ENCODE measurements at places on chromosomes 2 and 18. TPM values are rescaled to one million over a fixed set of nuclear protein-coding genes. Genes with fewer than 3 reads are reported as not detected.
A peak's percentile ranks its signal among the peaks of the same experiment; 100 is the strongest.

GRCh38 chr2:96205888-96206287, 2.7 kb downstream of the STARD7 start:
- peak; percentile 70 for DNase-seq

GRCh38 chr18:79413901-79414300, 18.2 kb downstream of the NFATC1 start:
- no peak for DNase-seq

GRCh38 chr2:240160291-240161086, 20.0 kb upstream of the OTOS start:
- DNase-seq: no peak

DNA sequence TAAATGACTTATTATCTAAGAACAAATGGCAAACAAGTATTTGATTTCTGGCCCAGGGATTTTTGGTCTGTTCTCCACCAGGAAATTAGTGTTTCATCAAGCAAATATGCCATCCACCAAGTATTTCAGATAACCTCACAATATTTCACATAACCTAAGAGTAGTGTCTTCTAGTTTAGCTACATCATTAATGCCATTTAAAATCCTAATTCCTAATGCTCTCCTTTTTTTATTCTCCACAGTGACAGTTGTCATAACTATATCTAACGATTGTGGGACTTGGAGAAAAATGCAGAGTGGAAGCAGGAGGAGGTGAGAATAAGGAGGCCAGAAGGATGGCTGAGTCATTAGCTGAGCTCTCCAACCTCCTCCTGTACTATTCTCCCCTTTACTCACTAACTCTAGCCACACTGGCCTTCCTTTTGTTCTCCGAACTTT, 58.5 kb upstream of the CTLA4 start:
- DNase-seq: peak; percentile 80

DNA sequence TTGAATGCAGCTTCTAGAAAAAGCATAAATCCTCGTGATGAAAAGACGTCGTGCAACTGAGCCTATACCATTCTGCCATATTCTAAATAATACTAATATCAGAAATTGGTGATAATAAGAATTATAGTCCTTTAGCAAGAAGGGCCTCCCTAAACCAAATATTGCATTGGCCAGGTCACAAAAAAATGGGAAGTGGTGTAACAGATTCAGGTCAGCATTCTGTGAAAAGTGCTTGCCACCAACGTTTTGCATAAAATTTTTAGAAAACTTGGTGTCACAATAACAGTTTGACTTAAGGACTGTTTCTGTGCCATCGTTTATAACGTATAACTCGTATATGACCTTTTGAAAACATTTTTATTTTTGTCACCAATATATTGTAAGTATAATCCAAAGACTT, 603.6 kb downstream of the CPS1 start:
- DNase-seq: no peak

- DNase-seq: peak; percentile 47
Measured at GRCh38 chr18:7645756-7646155, 78.6 kb downstream of the PTPRM start.

GRCh38 chr2:216426166-216426777, 14.0 kb downstream of the SMARCAL1 start:
- peak; percentile 42 for DNase-seq

DNA sequence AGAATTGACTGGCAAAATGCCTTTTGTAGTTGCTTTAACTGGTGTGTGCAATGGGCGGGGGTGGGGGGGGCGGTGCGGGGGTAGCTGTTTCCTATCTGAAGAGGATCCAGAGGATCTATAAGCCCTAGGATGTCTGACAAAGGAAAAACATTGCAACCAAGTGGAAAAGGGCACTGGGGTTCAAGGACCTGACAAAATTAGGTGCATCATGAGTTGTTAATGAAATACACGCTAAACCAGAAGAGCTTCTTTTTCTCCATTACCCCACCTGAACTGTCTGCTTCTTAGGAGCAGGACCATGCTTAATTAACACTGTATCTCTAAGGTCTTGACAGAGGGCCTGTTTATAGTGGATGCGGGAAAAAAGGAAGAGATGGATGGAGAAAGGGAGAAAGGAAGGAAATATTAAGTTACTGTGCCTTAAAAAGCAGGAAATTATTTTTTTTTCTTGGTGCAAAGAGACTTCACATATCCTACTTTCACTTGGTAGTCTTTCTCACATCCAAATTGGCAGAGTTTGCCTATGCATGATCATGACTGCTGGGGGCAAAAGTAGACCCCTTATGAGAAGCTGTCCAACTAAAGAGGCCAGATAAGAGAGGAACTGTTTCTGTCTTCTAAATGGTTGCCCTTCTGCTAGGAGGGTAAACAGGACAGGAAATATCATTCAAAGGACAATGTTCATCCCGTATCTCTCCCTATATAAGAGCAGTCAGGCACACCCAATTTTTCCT, 4.6 kb downstream of the RND3 start:
- DNase-seq: no peak

- DNase-seq: no peak
Measured at GRCh38 chr2:37219046-37219445, 12.3 kb downstream of the CEBPZ start.

- peak; percentile 68 for DNase-seq
Measured at GRCh38 chr2:220789961-220790360, 782.1 kb downstream of the EPHA4 start.

GRCh38 chr2:64462940-64463700, 9.2 kb downstream of the LGALSL start:
- no peak for DNase-seq

DNA sequence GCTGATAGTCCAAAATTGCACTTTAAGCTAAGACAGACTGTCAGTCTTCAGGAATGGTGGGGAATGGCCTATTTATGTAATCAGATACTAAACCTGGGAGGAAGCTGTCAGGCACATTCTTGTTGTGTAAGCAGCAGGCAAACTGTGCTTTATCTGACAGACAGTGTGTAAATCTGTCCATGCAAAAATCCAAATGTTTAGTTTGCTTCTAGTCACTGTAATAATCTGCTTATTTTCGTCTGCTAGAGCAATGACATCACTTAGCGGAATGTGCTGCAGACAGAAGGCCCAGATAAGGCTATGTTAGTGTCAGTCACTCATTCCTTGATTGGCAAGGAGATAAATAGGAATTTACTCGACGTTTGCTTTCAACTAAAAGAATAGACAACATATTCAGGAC, 263.5 kb downstream of the ZNF407 start:
- peak; percentile 7 for DNase-seq

DNA sequence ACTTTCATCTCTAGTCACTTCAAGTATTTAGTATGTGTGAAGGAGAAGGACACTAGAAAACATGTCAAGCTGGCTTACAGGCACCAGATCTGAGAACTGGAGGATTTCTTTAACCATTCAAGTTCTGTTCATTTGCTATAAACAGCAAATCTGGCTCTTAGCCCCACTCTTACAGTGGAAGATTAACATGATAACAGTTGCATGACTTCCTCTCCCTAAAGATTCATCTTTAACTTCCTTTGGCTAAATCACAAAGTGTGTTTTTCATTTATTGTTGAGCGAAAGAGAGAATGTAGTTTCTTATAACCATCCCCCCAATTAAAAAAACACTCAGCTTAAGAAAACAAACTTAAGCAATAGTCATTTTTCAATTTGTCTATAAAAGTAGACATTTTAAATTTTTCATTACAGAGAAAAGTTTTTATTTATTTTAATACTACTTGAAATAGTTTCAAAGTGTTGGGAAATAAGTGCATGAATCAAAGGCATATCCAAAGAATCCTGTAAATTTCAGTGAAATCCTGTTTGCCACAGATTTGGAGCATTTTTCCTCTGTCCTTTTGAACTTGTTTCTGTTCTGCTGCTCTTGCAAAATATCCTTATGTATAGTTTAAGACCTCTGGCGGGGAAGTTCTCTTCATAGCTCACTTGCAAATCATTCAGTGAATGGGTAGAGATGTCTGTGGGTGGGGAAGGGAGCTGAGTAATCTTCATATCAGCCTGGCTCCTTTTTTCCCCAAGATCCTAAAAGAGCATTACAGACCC, 241.0 kb upstream of the RBBP8 start:
- DNase-seq: peak; percentile 73

DNA sequence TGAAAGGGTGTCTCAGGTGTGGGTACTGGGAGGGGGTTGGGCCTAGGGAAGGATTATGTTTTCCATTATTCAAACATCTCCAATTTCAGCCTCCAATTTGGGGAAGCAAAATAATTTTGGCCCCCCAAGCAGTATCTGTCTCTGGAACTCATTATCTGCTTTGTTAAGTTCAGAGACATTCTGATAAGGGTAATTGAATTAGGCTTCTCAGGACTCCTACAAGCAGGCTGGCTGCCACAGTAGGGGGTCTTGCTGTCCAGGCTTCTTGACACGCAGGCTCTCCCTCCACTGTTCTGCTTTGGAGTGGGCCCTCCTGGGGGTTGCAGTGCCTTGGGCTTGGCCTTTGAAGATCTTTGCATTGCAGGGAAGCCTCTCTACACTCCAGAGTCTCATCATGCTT, 108.1 kb upstream of the SIX2 start:
- DNase-seq: no peak

- no peak for DNase-seq
Measured at GRCh38 chr2:192203876-192204275, 9.1 kb upstream of the TMEFF2 start.

- DNase-seq: no peak
Measured at GRCh38 chr18:28947900-28948299, 771.0 kb upstream of the CDH2 start.

DNA sequence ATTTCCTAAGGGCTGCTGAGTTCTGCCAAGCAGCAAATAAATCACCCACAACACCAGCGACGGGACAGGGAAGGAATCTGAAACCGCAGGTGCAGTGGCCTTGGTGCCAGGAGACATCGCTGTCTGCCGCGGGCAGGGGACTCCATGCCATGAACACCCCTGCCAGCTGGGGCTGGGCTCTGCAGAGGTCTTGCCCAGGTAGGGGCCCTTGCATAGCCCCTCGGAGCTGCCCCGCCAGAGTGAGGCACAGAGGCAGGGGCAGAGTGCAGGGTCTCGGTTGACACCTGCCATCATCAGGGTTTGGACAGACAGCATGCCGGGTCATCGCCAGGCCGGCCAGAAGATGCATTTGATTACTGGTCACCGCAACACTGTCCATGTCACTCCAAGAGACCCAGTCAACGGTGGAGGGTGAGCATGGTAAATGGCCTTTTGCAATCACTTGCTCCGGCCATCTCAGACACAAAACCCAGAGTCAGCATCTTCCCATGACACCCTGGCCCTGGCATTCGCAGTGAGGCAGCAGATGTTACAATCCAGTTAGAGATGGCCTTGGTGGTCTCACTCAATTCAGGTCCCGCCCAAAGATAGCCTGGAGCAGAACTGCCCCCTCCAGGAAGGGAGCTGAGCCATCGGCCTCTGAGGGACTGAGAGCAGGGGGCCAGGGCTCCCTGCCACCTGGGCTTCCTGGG, 255.4 kb downstream of the NDUFA10 start:
- DNase-seq: no peak

The ANTXR1 gene
- total RNA-seq: 38.6 TPM

The IL1R2 gene
- not detected for total RNA-seq

The SP5 gene
- not detected for total RNA-seq

The CCDC102B gene
- total RNA-seq: 2.7 TPM

The RASGRP3 gene
- 26.4 TPM for total RNA-seq

The IL1B gene
- total RNA-seq: 2.6 TPM

The REG1A gene
- total RNA-seq: not detected

The SLC9A4 gene
- not detected for total RNA-seq

The RSAD2 gene
- total RNA-seq: 157 TPM

The ADD2 gene
- 9.5 TPM for total RNA-seq

The CYP26B1 gene
- 6.8 TPM for total RNA-seq

The TUBA4B gene
- not detected for total RNA-seq

The TMEM237 gene
- 58.8 TPM for total RNA-seq

The BAZ2B gene
- 24.0 TPM for total RNA-seq

The ALPI gene
- not detected for total RNA-seq

All from M059J (cell line).